ENCODE measurements at places on chromosomes 5 and 9.
A peak's percentile ranks its signal among the peaks of the same experiment; 100 is the strongest.

GRCh38 chr9:69658987-69659675 lies 13.0 kb downstream of the APBA1 start:
- DNase-seq: no peak

GRCh38 chr9:71769175-71770161 lies 1.2 kb upstream of the CEMIP2 start:
- DNase-seq: peak; percentile 45

- DNase-seq: no peak
These were observed 1.4 kb upstream of the IRX4 start for GRCh38 chr5:1883925-1884677.

DNA sequence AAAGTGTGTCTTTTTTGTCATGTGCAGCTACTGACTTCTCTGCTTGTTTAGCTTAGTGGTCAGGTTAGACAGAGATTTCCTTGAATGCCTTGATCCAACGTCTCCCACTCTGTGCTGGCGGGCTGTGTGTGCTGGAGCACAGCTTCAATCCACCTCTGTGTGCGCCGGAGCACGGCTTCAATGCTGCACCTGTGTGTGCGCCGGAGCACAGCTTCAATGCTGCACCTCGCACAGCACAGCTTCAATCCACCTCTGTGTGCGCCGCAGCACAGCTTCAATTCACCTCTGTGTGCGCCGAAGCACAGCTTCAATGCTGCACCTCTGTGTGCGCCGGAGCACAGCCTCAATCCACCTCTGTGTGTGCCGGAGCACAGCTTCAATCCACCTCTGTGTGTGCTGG lies 69.0 kb upstream of the PHYKPL start:
- no peak for DNase-seq
